ENCODE measurements at places on chromosomes 1 and 21.
A peak's percentile ranks its signal among the peaks of the same experiment; 100 is the strongest.

DNA sequence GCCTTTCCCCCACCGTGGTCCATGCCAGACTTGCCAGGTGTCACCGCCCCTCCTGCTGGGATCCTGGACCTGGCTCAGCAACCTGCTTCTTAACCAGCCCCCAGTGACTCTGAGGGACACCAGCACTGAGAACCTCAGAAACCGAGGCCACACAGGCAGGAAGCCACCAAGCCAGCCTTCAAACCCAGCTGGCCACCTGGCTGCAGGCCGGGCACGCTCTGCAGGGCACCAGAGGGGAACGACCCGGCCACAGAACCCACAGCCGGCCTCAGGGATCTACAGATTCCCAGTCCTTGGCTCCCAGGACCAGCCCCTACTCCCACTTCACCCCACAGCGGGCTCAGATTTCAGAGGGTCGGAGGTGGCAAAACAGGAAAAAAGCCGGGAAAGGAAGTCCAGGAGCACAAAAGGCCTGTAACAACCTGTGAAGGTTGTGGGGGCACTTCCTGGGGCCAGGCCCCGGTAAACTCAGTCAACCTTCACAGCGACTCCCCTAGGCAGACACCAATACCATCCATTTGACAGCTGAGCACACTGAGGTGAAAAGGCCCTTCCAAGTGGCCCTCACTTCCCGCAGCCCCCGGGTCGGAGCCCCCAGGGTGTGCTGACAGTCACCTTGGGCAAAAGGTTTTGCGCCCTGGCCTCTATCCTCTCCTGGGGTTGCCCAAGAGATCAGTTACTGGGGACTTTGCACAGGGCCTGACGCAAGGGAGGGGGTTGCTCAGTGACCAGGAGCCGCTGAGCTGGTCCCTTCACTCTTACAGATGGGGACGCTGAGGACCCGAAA, 14.1 kb downstream of the RUNX3 start:
- DNase-seq = no peak

GRCh38 chr1:234550341-234551031, 59.5 kb downstream of the IRF2BP2 start:
- DNase-seq = no peak

DNA sequence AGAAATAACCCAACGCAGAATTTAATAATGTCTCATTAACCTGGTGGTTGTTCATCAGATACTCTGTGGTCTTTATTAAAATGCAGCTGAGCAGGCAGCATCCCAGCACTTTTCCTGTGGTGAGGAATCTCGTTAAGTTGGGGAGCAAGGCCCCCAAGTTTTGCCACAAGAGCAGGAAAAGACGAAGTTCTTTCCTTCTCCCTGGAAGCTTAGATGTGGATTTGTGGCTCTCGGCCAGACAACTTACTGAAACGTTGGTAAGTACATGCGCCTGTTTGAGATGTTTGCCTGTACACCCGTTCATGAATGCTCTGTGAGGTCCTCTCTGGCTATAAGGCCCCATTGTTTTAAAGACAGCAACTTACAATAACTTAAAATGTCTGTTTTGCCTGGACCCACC, 34.3 kb upstream of the PDE9A start:
- no peak for DNase-seq

GRCh38 chr1:232226197-232226712, 403.7 kb downstream of the SIPA1L2 start:
- no peak for DNase-seq

DNA sequence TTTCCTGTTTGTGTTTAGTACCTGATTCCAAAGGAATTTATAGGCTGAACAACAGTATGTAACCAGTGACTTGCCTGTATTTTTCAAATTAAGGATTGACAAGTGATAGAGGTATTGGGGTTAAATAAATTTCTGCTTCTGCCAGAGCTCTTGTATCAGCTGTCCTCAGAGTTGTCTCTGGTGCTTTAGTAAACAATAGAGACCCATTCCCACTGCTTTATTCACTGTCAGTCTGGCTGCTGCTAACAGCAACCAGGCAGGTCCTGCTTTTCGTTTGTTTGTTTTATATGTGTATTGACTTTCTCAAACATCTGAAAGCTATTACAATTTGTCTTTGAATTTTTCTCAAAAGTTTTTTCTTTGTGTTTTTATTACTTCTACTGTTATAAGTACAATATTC, 76.1 kb downstream of the OLFM3 start:
- DNase-seq = peak; percentile 31

DNA sequence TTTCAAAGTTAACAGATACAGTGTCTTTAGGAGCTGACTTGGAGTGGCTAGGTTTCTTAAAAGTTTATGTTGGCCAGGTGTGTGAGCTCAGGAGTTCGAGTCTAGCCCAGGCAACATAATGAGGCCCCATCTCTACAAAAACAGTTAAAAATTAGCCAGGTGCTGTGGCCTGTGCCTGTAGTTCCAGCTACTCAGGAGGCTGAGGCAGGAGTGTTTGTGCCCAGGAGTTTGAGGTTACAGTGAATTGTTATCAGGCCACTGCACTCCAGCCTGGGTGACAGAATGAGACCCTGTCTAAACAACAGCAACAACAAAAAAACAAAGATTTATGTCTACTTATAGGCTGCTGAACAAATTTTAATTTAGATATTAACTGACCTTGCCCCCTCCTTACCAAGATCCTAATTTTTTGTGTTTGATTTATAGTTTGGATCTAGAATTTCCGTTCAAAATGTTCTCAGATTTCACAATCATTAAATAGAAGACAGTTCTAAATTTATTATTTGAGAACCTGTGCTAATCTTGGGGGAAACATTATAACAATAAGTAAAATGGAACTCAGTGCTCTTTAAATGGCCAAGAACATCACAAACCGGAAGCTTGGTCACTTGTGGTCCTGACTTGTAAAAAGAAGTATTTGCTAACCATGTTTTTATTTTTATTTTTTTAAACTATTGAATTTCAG, 67.8 kb downstream of the POU2F1 start:
- no peak for DNase-seq

- peak; percentile 66 for DNase-seq
These were observed at the start of gene HAPLN2 for GRCh38 chr1:156618853-156619581. TSS of gene HAPLN2 (plus strand) at chr1:156619415. CDS start at chr1:156623491, 4,076 bp downstream.

- DNase-seq = peak; percentile 0
These were observed 31.0 kb downstream of the PAX7 start for GRCh38 chr1:18661404-18662285.

- DNase-seq = no peak
These were observed 730 bp downstream of the SLC16A4 start for GRCh38 chr1:110390096-110390495.

DNA sequence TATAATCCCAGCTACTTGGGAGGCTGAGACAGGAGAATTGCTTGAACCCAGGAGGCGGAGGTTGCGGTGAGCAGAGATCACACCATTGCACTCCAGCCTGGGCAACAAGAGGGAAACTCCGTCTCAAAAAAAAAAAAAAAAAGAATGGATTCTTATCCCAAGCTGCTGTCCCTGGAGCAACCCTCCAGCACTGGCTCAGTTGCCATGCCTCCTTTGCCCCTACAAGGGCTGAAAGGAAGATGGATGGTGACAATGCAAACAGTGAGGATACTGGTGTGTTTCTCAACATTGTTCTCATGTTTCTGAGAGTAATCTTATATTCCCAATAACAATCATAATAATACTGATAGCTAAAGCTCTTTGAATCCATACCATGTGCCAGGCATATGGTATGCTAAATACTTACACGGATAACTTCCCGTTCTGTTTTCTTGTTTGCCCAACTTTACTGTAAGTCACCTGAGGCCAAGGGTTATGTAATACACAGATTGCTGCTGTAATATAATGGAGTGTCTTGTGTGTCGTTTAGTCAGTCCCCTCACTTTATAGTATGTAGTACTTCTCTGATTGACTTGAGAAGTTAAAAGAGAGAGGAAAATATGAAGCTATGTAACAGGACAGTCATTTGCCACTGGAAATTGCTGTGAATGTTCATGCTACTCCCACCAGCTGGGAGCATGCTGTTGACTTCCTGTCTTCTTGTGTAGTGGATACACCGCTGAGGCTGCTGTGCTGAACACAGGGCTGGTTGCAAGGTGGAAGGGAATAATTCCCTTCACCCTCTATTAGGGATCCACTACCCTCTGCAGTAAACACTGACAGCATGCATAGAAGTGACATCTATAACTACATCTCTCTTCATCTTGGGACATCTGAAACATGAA, 153.6 kb downstream of the CNIH3 start:
- DNase-seq = no peak

GRCh38 chr1:151616505-151616849, 4.6 kb downstream of the SNX27 start:
- DNase-seq = no peak

GRCh38 chr21:45010096-45010495, 64.3 kb upstream of the ADARB1 start:
- no peak for DNase-seq

- DNase-seq = no peak
These were observed 3.1 kb upstream of the RIPK4 start for GRCh38 chr21:41769933-41770332.

- peak; percentile 90 for DNase-seq
These were observed 1528.6 kb upstream of the TPTE start for GRCh38 chr21:8992731-8993174.

DNA sequence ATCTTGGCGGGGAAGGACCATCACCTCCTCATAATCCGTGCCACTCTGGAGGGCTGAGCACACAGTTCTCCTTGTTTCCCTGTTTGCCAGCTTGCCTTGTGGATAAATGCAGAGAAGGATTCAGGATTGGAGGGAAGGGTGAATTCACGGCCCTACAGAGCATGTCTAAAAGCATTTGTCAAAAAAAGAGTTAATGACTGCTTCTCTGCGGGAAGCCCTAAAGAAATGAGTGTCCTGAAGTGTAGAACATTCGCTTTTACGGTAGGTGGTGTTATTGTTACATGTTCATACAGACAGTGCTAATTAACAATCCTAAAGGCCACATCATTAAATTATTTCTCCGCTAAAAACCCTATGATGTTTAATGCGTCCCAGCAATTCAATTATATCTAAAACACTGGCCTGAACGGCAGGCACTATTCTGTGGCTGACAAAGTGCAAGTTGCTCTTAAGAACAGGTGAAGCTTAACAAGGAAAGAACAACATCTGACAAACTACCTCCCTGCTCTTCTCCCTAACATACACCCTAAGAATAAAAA, 112.3 kb upstream of the NFIA start:
- DNase-seq = peak; percentile 59

DNA sequence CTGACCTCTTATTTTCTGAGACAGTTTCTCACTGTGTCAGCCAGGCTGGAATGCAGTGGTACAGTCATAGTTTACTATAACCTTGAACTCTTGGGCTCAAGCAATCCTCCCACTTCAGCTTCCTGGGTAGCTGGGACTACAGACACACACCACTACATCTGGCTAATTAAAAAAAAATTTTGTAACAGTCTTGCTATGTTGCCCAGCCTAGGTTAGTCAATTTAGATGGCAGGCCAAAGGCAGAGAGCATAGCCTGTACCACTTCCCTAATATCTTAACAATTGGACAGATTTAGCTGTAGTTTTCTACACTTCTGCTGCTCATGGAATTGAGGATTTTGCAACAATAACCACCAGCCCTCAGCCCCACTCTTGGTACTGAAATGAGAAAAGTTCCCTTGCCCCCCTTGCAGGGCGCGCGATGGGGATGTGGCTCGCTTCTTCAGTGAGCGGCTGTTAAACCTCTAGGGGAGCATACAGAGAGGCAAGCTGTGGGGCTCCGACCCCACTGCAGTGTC, 34.9 kb upstream of the PTGFRN start:
- no peak for DNase-seq

DNA sequence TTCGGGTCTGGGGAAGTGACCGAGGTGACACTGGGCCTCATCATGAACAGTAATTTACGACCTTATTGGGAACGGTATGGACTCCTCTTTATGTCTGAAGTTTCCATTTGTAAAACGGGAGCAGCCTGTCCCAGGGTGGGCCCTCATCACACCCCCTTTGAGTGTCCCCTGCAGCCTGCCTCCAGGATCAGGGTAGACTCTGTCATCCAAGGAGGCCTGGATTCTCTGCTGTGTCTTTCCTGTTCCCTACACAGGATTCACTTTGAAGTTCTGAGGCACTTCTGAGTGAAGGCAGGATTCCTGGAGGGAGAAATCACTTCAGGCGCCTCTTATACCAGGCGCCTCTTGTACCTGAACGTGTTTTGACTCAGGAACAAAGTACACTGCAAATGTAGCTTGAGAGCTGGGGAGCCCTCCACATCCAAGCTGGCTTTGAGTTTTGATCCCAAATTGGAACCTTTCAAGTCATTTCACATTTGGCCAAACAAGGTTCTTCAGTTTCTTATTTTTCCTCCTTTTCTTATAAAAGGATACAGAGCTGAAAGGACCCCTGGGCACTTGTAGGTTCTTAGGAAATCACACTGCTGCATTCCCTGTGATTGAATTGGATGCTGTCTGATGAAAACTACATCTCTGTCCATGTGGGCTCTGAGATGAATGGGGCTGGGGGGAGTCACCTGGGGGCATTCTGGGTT, 106.0 kb downstream of the SUSD4 start:
- no peak for DNase-seq

DNA sequence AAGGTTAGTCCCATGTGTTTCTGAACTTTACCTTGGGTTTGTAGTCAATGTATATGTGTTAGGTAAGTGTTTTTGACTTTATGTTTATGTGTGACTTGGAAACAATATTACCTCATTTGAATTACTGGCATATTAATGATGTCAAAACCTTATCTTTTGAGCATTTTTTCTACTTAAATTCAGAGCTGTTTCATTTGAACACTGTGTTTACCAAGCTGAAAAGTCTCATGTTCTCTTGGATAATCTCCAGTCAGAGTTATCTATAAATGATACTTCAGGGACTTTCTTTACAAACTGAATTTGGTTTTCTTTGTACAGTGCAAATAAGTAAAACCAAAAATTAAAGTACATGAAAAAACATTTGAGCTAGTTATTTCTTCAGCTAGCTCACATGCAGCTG, 30.0 kb downstream of the ADAMTS1 start:
- no peak for DNase-seq

DNA sequence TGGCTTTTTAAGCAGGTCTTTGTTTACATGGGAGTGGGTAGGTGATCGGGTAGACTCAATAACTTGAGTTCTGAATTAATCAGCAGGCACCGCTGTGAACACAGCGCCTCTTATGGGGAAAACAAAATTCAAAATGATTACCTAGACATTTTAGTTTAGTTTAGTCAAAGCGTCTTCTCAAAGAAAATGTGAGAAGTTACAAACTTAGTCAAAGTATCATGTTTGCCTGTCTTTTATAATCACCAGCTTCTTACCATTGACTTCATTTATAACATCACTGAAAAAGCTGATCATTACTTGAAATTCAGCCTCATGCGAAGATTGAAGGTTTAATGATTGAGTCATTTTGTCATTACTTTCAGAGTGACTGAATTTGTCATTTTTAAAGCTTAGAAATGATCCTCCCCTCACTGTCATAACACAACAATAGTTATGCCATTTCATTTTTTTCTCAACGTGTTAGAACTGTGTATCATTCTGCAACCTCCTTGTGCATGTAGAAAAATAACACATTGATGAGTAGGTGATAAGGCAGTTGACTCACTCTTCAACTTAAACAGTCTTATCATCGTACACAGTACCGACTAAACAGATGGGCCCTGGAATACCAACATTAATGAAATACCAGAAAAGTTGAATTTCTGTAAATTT, 188.5 kb downstream of the NFIA start:
- no peak for DNase-seq

DNA sequence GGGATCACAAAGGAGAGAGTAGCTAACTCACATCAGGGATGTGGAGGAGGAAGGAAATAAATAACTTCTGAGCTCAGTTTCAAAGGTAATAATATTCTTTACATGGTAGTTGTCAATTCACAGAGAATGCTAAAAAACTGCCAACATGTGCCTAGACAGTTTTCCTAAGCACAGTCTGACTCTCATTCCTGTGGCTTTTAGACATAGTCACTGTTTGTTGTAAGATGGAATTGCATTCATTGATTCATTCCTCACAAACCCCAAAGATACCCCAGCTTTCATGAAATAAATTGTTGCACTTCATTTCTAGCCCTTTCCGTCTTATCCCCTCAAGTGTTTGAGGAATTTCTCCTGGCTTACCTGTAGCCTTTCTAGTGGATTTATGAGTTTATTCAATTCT, 263.9 kb downstream of the NTNG1 start:
- no peak for DNase-seq

All from SHP77 treated with DMSO at 0.1 percent for 48 hours (cell line).